BE2C (cell line): ENCODE measurements at places on chromosomes 3 and 15.
A peak's percentile ranks its signal among the peaks of the same experiment; 100 is the strongest.

DNA sequence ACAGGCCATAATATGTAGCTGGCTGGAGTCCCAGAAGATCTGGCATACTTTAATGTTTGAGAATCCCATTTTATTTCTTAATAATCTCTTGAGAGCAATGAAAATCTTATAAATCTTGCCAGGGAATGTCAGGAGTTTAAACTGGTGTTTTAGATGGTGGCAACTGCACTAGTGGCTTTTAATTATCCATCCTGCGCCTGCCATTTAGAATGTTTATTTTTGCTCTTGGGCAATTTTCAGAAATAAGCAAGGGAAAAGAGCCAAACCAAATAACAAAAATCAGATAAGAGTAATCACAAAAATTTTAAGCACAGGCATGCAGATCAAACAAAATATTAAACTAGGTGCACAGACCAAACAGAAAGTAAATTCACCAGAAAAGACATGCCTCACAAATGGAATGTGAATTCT is 41.9 kb upstream of the UBP1 start:
- no peak for DNase-seq

GRCh38 chr3:97820780-97821179 is 1.0 kb upstream of the CRYBG3 start:
- DNase-seq: no peak

GRCh38 chr15:40295297-40295696 is 12.4 kb upstream of the ANKRD63 start:
- DNase-seq: no peak

DNA sequence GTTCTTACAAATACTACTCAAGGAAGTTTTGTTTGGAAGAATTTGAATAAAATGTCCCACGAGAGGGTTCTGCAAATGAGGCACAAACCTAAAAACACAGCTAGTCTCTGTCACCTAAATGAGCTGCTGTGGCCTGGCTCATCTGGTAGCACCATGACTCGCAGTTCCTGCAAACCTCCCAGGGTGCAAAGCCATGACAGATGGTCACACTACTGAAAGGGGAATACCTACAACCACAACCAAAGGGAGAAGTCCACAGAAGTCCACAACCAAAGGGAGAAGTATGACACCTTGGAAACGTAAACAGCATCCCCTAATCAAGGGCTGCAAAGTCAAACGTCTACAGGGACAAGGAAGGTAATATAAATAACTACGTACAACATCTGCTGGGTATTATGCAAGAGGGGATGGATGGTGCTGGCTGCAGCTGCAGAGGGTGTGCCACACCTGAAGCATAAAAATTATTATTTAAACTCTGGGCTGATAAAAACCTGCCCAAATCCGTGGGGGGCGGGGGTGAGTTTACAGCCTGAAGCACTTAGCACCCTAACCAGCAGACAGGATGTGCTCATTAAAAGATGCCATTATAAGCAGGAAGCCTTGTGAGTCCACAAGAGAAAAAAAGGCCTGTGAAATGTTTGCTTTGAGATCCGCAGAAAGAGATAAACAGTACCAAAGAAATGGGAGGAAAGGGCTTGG is 184.0 kb downstream of the MAGI1 start:
- DNase-seq: no peak

GRCh38 chr3:56355570-56356185 is 112.6 kb downstream of the ERC2 start:
- DNase-seq: no peak

DNA sequence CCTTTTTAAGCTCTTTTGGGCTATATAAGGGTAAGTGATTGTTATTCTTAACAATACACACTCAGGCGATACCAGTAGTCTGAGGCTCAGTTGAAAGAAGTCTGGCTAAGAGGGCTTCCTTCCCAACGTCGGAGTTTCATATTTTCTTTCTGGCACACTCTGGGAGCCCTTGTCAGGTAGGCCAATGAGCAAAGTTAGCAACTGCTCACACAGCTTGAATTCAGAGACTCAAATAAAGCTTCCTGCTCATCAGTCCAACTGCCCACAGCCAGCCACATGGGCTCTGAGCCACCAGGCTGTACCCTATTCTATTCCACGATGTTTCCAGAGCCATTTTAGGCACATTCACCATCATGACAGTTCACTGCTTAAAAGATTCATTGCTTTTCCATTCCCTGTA is 155.1 kb upstream of the TBL1XR1 start:
- no peak for DNase-seq

- no peak for DNase-seq
Observed at GRCh38 chr3:127763816-127764215, 58.5 kb downstream of the MGLL start.

DNA sequence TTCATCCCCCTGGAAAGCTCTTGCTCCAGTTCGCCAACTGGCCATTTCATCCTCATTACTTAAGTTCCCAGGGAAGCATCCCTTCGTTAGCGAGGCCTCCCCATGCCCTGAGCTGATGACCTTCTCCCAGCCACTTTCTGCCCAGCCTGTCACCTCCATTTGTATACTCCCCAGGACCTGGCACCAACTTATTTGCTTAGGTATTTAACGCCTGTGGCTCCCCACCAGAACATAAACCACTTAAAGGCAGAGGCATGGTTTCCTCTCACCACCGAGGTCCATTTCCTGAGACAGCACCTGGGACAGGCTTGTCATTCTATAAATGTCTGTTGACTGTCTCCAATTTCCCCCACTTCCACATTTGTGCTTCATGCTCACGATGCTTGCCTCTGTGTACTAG is 189.0 kb downstream of the ZNF621 start:
- DNase-seq: no peak

DNA sequence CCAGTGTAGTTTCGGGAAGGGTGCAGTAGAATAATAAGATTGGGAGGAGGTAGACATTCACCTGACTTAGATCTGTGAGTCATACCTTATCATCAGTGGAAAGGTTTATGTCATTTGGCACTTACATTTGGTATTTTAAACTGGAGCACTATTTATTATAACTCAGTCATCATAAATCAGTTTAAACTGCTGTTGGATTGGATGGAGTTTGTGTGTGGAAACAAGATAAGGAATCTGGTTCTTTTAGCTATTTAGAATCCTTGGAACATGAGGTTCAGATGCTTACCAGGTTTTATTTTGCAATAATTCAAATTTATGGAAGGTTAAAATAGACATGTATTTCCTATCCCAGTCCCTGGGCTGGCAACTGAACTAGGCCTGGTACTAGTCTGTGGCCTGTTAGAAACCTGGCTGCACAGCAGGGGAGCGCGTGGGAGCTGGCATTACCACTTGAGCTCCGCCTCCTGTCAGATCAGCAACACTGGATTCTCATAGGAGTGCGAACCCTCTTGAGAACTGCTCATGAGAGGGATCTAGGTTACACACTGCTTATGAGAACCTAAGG is 34.5 kb downstream of the ZFAND6 start:
- peak; percentile 68 for DNase-seq

DNA sequence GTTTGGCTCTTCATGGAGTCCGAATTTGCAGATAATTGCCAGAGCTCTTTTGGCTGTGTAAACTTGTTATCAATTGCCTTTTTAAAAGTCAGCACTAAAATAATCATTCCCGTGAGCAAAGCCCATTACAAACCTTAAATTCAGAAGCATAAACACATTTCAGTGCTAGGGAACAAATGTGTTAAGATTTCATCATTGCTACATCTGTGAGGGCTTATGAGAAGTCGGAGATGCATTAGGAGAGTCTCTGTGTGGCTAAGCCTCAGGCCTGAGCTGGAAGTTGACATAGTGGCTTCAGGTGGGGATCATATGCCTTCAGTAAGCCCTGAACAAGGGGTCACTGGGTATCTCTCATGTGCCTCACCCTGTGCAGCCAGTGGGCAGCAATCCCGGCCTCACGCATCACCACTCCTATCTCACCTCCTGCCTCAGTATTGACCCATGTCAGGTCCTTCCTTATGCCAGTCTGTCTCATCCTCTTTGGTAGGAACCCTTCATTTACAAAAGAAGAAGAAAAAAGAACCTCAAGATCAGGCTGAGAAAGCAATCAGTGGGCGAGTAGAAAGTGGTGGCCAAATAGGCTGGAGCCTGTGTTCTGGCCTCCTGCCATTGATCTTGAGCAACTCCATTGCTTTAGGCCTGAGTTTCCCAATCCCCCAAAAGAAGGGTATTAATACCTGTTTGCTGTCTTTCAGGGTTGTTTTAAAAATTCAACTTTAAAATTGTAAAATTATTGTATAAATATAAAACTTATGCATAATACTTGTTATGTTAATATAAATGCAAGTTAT is 233.5 kb downstream of the IL20RB start:
- no peak for DNase-seq

DNA sequence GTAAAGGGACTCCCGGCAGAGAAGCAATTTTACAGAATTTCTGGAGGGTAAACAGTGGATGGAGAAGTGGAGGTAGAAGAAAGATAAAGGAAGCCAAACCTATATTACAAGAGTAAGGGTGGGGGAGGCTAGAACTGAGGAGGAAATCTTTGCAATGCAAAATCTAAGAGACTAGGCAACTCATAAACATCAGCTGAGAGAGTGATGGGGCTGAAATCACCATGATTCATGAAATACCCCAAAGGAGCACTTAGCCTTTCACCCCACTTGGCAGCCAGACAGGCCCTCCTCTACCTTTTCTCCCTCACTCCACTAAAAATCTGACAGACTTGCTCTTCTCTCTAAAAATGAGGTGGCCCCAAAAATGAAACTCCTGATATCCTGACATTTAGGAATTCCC is 19.5 kb upstream of the ZBTB38 start:
- no peak for DNase-seq

DNA sequence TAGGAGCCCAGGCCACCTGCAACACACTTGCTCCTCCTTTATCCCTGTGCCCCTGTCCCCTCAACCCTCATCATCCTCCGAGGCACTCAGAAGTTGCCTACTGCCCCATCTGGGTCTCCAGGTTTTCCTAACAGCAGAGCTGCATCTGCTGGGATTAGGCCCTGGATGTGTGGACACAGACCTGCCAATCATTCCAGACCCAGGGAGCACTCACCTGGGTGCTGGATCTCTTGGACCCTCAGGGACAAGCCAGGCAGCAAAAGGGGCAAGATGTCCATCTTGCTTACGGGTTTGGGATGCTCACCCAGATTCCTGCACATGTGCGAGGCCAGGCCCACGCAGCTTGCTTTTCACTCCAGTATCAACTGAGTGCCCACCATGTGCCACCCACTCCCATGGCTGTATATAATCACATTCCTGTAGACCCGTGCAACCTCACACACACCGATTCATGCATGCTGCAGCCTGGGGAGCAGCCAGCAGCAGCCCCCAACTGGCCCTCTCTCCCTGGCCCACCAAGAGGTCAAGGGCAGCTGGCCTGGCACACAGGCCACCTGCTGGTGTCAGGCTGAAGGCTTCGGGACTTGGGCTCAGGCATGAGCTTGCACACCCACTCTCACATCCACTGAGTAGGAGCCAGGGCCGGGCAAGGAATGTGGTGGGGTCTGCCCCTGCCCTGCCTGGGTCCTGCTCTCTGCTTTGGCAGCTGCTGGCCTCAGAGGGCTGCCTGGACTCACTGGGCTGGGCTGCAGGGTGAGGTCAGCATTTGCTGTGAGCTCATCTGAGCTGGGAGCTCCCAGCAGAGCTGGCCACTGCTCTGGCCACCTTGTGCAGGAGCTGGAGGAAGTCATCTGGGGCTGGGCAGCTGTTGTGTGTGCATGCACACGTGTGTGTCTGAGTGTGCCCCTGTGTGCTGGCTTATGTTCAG is 14.9 kb downstream of the PRKCD start:
- DNase-seq: no peak

DNA sequence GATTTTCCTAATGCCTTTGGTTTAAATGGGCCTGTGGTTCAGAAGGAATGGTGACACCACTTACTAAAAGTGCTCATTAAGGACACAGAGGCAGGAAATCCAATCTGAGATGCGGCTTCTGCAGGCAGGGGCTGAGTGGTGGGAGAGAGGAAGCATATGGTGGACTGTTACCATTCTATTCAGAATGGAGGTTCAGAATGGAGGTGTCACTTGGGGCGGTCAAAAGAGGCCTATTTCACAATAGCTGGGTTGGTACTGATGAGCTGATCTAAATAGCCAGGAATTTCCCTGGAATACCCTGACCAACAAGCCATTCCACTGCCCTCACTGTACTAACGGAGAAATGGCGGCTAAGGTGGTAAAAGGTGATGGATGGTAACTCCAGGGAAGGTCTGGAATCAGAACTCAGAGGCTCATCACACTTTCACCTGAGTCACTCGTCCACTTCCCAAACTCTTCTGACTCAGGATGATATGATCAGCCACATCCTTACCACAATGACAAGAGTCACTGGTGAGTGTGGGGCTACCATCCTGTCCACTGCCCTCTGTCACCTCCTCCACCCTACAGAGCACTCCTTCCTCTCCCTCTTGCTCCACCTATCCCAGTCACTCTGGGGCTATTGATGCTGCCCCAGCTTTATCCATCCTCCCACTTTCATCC is 15.7 kb downstream of the RFT1 start:
- no peak for DNase-seq

DNA sequence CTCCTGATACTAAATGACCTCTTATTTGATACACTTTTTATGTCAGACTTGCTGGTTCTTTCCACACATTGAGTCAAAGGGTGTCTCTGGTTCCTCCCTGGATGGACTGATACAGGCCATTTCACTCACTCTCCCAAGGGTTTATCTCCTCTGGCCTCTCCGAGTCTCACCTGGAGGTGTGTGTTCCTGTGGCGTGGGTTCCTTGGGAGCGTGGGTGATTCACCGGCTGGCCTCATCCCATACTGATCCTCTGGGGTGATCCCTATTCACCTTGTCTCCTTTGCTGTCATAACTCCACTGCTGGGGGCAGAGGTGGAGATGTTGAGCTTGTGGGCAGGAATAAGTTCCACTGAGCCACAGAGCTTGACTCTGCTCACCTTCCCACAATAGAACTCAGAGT is 61.1 kb downstream of the ST6GAL1 start:
- DNase-seq: no peak

DNA sequence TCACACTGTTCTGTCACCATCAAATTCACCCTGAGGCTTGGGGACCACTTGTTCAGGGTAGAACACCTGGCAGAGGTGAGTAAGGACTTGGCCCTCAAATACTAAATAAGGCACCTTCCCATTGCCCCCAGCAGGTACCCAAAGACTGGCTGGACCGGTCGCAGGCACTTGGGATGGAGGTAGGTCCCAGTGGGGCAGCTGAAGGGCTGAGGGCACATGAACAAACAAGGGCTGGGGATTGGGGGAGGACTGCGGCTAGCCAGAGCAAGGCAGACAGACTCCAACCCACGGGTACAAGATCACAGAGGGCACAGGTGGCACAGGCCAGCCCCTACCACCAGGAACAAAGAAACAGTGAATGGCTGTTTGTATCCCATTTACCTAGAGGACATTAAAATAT is 1.9 kb downstream of the MRPS25 start:
- no peak for DNase-seq

DNA sequence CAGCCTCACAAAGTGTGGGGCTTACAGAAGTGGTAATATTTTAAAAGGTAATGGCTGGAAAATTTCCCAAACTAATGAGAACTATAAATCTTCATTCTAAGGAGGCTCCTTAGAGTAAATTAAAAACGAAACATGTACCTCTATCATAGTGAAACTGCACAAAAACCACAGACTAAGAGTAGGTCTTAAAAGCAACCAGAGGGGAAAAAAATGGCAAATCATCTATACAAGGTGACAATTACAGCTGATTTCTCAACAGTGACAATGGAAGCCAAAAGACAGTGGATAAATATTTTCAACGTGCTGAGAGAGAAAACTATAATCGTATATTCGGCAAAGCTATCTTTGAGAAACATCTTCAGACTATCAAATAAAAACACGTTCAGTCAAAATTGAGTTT is 20.6 kb downstream of the HEG1 start:
- DNase-seq: no peak

- DNase-seq: peak; percentile 4
Observed at GRCh38 chr15:77025083-77025901, 30.4 kb downstream of the PSTPIP1 start.

GRCh38 chr15:81666839-81667238 is 292.8 kb upstream of the TMC3 start:
- DNase-seq: no peak

- no peak for DNase-seq
Observed at GRCh38 chr3:35936571-35936970, 297.2 kb downstream of the ARPP21 start.
